ENCODE measurements at places on chromosomes 1 and 21. TPM values are rescaled to one million over a fixed set of nuclear protein-coding genes. Genes with fewer than 3 reads are reported as not detected.

Gene S100B
- 1.8 TPM for total RNA-seq

Gene PLPPR5
- not detected for total RNA-seq

Gene DDX59
- 17.3 TPM for total RNA-seq

Gene LRP8
- 33.8 TPM for total RNA-seq

Gene SCP2
- 208 TPM for total RNA-seq

Gene KRTAP19-1
- total RNA-seq, result not detected

Gene OR2T35
- total RNA-seq, result not detected

GRCh38 chr1:231159202-231159962 lies 2.5 kb upstream of the TRIM67 start:
- DNase-seq, result no peak

DNA sequence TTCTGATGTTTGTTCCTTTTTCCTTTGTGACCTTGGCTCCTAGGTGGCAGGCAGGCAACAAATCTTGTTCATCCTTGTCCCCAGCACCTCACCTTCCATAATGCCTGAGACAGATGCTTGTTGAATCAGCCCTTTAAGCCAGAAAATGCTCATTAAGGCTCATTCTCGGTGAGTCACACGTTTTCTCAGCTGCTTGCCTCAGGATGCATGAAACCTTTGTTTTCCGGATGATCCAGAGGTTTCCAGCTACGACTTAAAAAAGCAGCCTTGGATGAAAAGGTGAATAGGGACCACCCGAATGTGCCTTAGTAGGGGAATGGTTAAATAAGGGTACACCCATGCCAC lies 4.6 kb upstream of the ATP13A2 start:
- no peak for DNase-seq

DNA sequence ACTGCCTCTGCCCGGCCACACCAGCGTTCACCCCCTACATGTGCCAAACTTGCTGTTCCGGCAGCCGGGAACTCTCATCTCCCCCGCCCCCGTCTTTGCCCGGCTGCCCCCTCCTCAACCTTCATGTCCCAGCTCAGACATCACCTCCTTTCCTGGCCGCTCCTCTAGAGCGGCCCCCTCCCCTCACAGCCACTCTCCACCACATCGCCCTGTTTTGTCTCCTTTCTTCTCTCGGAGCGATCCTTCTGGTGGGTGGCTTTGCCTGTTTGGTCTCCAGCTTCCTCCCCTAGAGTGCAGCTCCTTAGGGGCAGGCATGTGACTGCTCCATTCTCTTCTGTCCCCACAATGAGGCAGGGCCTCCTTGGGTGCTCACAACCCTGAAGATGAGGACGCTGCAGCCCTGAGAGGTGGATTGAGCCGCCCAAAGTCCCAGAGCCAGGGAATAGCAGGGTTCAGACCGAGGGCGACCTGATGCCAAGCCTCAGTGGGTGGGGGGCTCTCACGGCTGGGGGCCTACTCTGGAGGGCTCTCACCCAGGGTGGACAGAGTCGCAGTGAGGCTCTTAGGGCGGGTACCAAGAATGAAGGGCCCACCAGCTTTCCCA lies 44.9 kb upstream of the ECE1 start:
- DNase-seq, result no peak

DNA sequence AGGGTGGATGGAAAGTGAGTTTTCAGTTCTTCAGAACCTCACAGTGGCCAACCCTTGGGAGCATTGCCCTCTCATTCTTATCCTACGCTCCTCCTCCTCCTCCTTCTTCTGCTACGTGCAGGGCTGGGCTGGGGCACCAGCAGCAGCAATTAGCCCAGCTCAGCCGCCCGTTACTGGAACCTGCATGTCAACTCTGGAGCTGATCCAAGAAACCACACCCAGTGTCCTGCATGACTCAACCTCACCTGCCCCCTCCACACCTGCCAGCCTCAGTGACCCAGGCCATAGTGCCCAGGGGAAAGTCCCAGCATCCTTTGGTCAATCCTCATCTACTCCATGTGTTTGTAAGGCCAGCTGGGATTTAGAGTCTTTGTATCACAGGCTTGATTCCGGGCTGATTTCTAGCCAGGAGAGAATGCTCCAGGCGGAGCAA lies 12.6 kb downstream of the ELF3 start:
- no peak for DNase-seq

- no peak for DNase-seq
Observed at GRCh38 chr1:18734001-18734400, 103.4 kb downstream of the PAX7 start.

DNA sequence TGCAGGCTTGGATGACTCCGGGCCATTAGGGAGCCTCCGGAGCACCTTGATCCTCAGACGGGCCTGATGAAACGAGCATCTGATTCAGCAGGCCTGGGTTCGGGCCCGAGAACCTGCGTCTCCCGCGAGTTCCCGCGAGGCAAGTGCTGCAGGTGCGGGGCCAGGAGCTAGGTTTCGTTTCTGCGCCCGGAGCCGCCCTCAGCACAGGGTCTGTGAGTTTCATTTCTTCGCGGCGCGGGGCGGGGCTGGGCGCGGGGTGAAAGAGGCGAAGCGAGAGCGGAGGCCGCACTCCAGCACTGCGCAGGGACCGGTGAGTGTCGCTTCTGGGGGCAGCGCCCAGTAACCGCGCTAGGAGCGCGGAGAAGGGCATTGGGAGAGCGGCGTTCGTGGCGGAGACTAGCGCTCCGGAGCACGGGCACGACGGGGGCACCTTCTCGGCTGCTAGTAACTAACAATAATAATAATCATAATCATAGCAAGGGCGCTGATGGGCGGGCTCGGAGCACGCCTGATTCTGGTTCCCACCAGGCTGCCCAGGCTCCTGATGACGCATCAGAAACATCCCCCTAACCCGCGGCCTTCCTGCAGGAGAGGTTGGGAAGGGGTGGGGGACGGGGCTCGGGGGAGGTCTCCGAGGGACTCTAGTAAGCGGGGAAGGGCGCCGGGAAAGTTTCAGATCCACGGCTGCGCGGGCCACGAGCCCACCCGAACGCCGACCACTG lies at the start of gene MX1:
MX1 (plus strand) TSS at position 286 of the 722 bp plus-strand sequence. CDS start 5,832 bp downstream, outside the sequence.
- peak; percentile 93 for DNase-seq

DNA sequence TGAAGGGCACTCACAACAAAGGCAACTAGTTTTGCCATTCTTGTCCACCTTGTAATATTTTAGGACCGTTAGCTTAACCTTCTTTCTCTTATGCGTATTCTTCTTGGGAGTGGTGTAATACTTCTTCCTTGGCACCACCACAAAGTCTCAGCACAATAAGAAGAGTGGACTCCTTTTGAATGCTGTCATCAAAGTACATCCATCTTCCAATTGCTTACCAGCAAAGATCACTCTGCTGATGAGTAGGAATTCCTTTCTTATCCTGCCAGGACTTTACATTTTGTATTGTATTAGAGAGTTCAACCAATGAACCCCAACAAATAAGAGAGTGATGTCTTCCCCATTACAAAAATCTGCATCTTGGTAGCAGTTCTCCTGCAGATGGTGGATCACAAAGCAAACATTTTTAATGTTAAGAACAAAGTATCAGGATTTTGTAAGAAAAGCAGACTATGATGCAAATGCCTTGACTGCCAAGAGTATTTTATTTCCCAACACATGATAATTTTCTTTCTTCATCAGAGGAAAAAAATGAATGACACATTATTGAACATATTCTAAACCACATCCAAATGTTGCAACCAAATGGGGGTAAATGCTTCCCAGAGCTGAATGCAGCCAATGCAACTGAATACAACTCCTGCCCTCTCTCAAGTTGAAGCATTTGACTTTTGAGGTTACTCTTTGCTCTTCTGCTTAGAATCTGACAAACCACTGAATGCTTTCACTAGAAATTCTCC lies 5.1 kb upstream of the ARNT start:
- DNase-seq, result no peak

DNA sequence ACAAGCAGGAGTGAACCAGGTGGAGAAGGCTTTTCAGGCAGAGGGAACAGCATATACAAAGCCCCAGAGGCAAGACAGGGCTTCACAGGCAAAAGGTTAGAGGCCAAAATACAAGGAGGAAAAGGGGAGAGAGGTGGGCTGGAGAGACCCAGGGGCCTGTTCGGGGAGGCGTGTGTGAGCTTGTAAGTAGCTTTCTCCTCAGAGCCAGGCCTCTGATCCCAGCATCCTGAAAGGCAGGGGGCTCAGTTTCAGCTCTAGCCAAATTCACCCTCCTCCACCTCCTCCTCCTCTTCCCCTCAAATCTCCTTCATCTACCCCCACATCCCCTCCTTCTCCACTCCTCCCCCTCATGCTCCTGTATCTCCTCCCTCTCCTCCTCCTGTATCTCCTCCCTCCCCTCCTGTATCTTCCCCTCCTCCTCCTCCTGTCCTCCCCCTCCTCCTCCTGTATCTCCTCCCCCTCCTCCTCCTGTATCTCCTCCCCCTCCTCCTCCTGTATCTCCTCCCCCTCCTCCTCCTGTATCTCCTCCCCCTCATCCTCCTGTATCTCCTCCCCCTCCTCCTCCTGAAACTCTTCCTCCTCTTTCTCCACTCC lies 148.6 kb downstream of the ST6GALNAC5 start:
- DNase-seq, result no peak

Data from Peyer's patch (tissue), 4 donors.